ENCODE measurements at places on chromosomes 5 and 9.

DNA sequence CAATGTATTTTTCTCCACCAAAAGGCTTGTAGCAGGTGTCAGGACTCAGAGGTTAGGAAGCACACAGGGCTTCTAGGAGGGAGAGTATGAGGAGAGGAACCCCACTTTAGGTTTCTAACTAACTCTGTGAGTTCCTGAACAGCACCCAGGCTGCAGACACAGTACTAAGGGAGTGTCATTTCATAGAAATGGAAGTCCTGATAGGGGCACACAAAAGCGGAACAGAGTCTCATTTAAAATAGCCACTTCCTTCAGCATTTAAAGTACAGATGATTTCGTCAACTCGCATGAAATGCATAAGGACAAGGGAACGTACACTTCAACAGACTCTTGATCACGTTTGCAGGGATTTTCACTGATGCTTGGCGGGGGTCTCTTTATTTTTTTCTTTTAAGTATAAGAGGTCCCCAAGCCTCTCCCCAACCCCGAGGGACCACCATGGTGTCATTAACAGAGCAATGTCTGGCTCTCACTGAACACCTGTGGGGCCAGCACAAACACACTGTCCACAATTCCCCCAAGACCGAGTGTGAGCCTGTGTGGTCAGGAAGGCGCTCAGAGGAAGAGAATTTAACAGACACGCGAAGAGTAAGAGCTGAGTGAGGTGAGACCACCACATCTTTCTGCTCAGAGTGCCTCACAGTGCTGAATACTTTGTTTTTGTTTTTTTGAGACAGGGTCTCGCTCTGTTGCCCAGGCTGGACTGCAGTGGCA, 82.3 kb downstream of the SECISBP2 start:
- DNase-seq = no peak

DNA sequence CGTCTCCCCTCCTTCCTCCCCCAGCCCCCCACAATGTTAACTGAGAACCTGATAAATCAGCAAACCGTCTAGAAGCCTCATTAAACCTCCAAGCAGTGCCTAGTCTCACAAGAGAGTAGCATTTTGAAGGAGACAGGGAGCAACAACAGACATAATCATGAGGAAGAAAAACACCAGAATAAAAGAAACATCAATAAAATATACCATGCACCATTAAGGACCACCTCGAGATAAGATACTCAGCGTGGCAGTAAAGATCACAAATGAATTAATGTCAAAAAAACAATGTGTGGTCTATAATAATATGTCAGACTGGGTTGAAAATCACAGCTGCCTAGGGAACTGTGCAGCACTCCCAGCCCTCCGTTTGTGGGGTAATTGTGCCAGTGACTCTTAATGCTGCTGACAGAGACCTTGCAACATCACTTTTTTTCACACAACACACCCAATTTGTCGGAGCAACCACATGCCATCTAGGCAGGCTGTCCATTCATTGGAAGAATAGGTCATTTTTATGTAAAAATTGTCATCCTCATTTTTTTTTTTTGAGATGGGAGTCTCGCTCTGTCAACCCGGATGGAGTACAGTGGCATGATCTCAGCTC, 450.8 kb upstream of the WWC1 start:
- DNase-seq = no peak

DNA sequence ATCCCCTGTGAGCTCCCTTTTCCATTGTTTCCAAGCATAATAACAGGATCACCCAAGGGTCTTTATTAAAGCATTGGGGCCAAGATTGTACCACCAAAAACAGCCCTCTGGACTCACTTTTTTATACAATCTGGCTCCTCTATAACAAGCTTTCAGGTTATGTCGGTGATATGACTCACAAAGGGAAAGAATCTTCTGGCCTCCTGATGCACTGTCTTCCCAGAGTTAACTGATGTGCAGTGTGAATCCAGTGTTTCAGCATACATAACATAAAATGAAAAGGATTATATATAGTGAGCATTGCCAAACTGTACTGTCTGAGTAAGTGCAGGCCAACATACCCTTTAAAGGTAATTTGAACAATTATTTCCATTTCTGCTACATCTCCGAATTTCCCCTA, 33.9 kb upstream of the MAN2A1 start:
- no peak for DNase-seq

- DNase-seq = no peak
Observed at GRCh38 chr5:40679913-40680681, at the start of gene PTGER4. TSS of gene PTGER4 (plus strand) at chr5:40679915. CDS start at chr5:40680994, 1,079 bp downstream.

DNA sequence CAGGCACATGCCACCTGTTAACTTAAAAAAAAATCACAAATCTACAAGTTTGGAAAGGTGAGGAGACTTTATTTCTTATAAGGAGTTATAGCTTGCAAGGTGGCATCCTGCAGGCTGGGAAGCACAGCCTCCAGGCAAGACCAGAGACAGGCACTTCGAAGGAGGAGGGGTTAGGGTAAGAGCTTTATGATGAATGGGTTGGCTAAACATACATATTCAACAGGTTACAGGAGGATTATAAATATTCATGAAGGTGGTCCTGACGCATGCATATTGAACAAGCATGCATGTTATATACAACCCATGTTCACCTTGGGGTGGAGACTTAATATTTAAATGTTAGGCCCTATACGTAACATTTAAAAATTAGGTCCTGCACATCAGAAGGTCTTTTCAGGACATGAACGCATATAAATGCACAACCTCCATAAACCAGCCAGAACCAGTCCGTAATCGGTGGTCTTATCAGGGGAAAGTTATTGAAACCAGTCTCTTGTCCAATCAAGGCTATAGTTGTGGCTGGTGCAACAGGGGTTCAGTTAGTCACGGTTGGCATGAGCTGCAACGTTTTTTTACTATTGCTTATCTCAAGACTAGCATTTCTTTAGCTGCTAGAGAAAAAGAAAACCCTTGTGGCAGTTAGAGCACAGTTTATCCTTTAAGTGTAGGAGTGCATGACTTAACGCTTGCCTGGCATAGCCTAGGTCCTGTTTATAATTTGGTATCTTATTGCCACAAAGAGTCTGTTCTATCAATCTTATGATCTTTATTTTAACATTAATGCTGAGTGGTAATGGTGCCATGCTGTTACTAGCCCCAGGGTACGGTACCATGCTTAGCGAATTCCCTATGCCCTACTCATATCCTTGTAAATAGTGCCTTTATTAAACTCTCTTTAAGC, 72.7 kb downstream of the C9orf57 start:
- DNase-seq = no peak

All from skeletal muscle cell (primary cell).